Sciatic nerve (tissue), 2 donors: ENCODE measurements at places on chromosomes 7 and 10. TPM values are rescaled to one million over a fixed set of nuclear protein-coding genes. Genes with fewer than 3 reads are reported as not detected.

DNA sequence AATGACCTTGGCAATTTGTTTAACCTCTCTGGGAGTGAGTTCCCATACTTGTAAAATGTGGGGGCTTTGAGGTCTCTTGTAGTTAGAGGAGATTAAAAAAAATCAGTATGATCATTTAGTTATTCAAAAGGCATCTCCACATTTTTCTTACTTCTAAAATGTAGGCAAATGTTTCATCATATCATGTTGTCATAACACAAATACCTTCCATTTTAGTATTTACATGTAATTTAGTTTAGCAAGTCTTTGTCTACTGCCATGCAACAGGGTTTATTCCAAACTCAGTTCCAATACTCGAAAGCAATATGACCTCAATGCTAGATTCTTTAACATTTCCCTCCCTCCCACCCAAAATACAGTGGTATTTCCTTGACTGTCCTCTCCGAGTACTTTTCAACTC is 262.8 kb upstream of the IMMP2L start:
- no peak for DNase-seq

- no peak for DNase-seq
Measured at GRCh38 chr7:115267503-115267902, 345.6 kb downstream of the MDFIC start.

GRCh38 chr7:2956526-2957368 is 86.9 kb downstream of the CARD11 start:
- DNase-seq, result peak; percentile 35

- no peak for DNase-seq
Measured at GRCh38 chr10:51875610-51876009, 176.2 kb upstream of the CSTF2T start.

DNA sequence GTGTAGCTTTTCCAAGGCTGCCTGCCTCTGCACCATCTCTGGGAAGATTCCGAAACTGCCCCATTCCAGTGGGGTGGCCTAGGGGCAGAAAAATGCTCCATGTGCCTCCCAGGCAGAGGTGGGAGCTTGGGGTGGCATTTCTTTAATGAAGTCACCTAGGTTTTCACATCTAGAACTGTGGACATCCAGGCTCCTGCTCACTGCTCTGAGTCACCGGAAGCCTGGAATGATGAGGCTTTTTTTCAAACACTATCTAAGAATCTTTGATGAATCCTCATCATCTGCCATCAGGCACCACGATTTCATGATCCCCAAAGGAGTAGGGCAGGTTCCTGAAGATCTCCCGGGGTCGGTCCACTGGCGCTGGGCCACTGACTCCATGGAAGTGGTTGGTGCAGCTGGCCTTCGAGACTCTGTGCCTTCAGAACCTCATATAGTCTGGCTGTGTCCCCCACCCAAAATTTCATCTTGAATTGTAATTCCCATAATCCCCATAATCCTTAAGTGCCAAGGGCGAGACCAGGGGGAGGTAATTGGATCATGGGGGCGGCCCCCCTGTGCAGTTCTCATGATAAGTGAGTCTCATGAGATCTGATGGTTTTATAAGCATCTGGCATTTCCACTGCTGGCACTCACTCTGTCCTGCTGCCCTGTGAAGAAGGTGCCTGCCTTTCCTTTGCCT is 37.1 kb downstream of the MTURN start:
- DNase-seq, result no peak

PGAM2 gene
- 0.85 TPM for total RNA-seq

GRCh38 chr10:115024371-115024770 is 68.8 kb upstream of the ATRNL1 start:
- DNase-seq, result no peak

PDLIM1 gene
- 138 TPM for total RNA-seq

DNA sequence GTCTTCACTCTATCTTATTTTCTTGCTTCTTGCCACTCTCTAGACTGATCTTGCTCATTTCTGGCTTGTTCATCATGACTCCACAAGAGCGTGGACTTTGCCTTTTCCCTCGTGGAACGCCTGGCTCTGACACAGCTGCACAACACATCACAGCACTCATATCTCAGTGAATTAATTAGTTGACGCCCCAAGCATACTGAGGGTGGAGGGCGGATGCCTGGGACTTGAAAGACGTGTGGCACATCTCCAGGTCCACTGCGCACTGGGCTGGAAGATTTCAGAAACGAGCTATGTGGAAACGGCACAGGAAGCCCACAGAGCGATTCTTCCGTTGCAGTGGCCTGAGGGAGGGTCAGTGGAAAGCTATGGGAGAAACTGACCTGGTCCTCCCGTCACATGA is 23.6 kb upstream of the PLEKHA1 start:
- DNase-seq, result no peak

CYP26C1 gene
- 0.85 TPM for total RNA-seq

- no peak for DNase-seq
Measured at GRCh38 chr7:51029701-51030191, 247.1 kb upstream of the GRB10 start.

CUBN gene
- total RNA-seq, result 27.6 TPM

DNA sequence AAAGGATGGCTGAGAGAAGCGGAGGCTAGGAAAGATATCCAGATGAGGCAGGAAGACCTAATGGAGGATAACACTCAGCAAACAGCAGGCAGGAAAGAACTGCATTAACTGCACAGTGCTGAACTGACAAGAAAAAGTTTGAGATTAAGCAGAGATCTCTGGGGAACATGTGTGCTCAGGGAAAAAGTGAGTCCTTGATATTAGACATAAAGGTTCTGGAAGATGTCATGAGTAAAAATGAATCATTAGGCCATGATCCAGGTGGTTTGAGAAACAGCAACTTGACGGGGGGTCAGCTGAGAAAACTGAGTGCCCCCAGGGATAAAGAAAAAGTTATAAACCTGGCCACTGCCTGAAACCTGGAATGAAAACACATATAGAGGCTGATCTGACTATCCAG is 27.3 kb upstream of the ANK3 start:
- DNase-seq, result no peak

DNA sequence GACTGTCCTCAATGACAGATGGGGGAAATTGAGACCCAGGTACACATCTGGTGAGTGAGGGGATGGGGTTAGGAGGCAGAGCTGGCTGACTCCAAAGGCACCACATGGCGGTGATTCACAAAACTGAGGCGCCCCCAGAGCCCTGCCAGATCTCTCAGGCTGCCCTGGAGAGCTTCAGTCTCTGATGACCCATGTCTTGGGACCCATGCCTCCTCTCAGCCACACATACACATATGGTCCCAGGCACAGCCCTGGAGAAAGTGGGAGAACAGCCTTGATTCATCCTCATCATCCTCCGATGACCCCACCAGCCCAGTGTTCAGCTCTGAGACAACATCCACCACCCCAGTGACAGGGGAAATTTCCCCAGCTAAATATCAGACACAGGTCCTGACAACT is 426.0 kb downstream of the RPS24 start:
- DNase-seq, result no peak

DNA sequence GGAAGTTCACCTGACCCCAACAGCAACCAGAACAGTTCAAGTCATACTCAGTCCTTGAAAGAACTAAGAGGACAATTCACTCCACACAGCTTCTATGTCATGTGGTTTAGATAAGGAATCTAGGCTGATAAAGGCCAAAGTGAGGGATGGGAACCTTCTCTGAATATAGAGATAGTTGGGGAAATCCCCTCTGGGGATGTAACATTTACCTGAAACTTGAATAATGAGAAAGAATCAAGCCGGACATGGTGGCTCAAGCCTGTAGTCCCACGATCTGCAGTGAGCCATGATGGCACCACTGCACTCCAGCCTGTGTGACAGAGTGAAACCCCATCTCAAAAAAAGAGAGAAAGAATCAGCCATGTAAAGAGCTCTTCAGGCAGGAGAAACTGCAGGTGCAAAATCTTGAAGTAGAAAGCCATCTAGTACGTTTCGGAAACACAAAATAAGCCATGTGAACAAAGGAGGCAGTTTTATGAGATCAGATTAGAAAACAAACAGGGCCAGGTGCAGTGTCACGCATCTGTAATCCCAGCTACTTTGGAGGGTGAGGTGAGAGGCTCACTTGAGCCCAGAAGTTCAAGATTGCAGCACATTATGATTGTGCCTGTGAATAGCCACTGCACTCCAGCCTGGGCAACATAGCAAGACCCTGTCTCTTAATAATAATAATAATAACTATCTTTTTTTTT is 4.5 kb upstream of the DNMBP start:
- DNase-seq, result no peak

ICA1 gene
- 27.0 TPM for total RNA-seq

PRKG1 gene
- total RNA-seq, result 20.0 TPM

GRCh38 chr7:151838861-151839381 is 38.0 kb downstream of the PRKAG2 start:
- no peak for DNase-seq

DNA sequence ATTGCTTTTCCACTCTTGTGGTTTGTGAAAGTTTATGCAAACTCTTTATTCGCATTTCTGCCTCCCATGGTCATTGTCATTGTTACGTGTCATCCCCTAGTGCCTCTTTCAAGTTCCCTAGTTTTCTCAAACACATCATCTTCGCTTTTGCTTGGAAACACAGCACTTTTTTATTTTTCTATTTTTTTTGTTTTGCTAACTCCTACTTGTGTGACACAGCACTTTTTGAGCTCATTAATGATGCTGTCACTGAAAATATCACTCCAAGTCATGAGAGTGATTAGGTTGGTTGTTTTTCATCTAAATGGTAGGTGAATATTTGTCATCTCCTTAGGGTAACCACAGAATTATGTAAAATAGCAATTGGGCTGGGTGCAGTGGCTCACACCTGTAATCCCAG is 8.5 kb upstream of the STX1A start:
- no peak for DNase-seq

MYPN gene
- total RNA-seq, result 0.13 TPM

DNA sequence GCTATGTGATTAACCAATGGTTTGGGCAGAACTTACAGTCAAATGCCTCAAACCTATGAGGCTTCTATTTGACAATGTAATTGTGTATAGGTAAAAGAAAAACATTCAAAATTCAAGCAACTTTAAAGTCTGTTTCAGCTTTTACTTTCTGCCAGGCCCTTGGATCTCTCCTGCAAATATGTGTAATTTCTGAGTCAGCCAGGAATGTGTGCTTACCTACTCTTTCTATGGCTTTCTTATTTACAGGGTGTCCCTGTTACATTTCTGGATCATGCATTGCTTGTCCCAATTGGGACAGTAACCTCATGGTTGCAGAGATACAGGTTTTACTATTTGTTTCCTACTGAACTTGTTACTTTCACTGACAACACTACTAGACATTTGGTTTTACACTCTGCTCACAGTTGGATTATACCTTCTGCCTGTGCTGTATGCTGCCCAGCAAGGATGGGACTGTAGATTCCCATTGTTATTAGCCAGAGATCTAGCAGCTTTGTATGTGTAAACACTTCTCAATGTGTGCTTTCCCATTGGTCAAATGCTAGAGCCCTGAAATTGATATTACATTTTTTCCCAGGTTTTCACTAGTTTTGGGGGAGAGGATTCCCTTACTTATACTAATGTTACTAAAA is 355.3 kb downstream of the ARL4A start:
- no peak for DNase-seq

AKR1D1 gene
- total RNA-seq, result not detected

DNA sequence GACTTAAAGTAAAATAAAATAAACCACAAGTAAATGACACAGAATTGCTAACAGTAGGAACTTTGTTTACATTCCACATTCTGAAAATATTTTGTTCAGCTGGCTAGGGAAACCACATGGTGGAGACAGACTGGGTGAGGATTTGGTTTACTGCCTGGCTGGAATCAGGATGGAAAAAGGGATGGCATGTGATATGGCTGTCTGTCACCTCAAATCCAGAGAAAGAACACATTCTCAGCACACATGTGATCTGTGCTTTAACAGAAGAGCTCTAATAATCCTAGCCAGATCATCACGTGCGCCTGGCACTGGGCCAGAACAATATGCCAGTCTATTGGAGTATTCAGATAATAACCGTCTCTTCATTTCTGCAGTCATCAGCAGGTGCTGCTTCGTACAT is 90.9 kb upstream of the PIP4K2A start:
- peak; percentile 65 for DNase-seq

- peak; percentile 66 for DNase-seq
Measured at GRCh38 chr7:34059136-34059828, 153.9 kb downstream of the BMPER start.

SPDYE6 gene
- total RNA-seq, result not detected

GRCh38 chr7:74584160-74584954 is 73.2 kb upstream of the GTF2I start:
- DNase-seq, result no peak

DNA sequence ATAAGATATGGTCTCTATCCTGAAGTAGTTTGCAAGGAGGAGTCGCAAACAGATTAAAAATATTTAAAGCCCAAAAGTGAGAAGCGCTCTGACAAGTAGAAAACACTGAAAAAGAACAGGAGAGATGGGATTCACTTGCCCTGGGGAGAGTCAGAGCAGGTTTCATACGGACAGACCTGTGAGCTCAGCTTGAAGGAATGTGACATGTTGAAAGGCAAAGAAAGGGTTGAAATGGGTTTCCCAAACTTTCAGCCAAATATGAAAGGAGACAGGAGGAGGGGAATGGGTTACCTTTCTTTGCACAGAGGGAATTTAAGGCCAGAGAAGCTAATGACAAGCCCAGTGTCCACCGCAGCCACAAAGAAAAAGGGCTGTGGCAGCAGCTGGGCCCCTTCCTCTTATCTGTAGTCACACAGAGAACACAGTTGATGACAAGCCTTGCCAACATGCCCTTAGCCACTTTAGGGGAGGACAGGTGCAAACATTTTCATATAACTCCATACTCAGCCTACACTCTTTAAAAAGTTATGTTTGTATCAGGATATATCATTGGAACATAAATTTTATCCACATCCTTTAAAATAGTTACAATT is 14.9 kb downstream of the HOXA1 start:
- DNase-seq, result no peak

RGS10 gene
- 30.0 TPM for total RNA-seq

DNA sequence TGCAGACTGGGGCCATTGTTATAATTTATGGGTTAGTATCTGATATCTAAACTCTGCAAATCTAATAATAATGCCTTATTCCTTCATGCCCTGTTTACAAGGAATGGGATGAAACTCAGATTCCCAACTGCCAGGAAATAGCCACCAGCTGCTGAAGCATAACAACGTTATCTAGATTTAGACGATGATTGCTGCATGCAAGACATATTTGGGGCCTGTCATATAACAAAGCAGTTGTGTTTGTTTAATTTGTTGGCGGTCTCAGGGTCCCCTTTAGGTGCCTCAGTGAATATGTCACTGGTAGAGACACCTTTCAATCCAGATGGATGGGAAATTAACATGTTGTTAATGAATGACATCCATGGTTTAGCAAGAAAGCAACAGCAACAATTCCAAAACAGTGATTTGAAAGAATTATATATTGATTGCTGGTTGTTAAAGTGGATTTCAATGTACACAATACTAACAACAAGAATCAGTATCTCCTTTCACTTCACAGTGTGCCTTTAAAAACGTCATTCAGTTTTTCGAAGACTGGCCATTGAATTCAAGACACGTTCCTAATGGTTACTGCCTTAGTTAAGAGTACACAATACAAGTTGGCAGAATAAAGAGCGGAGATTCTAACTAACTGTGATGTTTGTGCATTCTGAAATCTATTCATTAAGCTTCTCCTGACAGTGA is 860.6 kb upstream of the CELF2 start:
- DNase-seq, result no peak

GRCh38 chr7:156752367-156753228 is 112.0 kb downstream of the RNF32 start:
- no peak for DNase-seq

ERVW-1 gene
- 0.22 TPM for total RNA-seq

AKR1C3 gene
- 48.1 TPM for total RNA-seq

GRCh38 chr7:86049910-86050309 is 593.8 kb upstream of the GRM3 start:
- no peak for DNase-seq
